ENCODE measurements at places on chromosomes 2 and 18. TPM values are rescaled to one million over a fixed set of nuclear protein-coding genes. Genes with fewer than 3 reads are reported as not detected.
A peak's percentile ranks its signal among the peaks of the same experiment; 100 is the strongest.

DNA sequence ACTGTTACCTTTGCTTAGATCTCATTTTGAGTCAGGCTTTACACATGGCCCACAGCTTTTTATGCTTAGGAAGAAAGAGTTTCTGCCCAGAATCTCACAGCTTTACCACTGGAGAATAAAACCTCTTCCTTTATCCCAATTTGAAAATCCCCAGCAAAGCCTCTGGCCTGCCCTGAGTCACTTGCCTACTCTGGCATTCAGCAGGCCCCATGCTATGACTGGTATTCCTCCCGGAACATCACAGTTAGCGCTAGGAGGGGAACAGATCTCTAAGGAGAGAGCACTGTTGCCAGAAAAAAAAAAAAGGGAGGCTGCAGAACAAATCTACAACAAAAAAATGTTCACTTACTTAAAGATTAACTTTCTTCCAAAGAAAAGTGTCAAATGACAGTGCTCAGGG, 152.9 kb upstream of the DNMT3A start:
- no peak overlapping the region for H3K27ac ChIP-seq
- no peaks in the 10 kb centered on the region for H3K36me3 ChIP-seq
- H3K4me1 ChIP-seq: peaks cover 10% of the 10 kb centered on the region
- DNase-seq: no peak
- H3K4me3 ChIP-seq: no peak overlapping the region
- H3K27me3 ChIP-seq: no peaks in the 10 kb centered on the region

LYG1 gene
- 1.3 TPM for total RNA-seq

- no peak overlapping the region for H3K4me3 ChIP-seq
- no peak overlapping the region for H3K27ac ChIP-seq
- DNase-seq: no peak
- H3K4me1 ChIP-seq: peaks cover 9% of the 10 kb centered on the region
- H3K27me3 ChIP-seq: no peaks in the 10 kb centered on the region
These were observed 56.7 kb downstream of the HS1BP3 start for GRCh38 chr2:20594048-20594750.

DNA sequence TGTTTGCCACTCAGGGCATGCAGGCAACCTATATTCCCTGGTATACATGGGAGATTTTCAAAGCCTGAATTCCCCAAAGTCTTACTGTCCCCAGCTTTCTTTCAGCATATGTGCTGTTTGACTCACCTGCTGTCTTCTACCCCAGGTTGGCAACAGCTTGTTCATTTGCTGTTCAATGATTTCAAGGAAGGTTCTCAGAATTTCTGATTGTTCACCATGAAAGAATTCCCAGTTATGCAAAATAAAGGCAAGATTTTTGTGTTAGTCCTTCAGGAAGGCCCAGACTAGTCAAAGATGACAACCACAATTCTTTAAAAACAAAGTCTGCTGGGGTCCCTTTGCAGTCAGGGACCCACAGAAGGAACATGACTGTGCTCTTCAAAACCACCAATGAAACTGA, 1057.8 kb upstream of the CDH2 start:
- H3K27me3 ChIP-seq: no peaks in the 10 kb centered on the region
- no peak overlapping the region for H3K27ac ChIP-seq
- no peaks in the 10 kb centered on the region for H3K36me3 ChIP-seq

SCTR gene
- total RNA-seq: not detected

DNA sequence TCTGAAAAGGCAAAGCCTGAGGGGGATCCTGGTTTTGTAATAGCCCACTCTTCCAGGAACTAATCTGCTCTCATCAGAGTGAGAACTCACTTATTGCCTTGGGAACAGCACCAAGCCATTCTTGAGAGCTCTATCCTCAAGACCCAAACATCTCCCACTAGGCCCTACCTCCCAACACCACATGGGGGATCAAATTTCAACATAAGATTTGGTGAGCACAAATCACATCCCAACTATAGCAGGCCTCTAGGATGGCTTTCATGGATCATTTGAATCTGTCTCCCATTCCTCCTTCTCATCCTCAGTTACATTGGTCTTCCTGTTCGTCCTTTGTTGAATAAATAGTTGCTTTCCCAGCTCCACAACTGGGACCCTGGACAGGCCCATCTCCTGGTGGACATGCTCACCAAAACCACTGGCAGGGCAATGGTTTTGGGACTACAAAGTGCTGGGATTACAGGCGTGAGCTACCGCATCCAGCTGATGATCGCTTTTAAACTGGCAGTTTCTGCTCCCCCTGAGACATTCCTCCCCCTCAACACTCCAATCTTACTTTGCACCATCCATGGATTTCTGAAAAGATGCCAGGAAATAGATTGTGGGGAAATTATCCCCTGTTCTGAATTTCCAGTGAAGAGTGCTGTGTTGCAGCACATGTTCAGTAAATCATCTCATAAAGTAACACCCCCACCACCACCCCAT, 42.6 kb downstream of the MCFD2 start:
- H3K36me3 ChIP-seq: no peaks in the 10 kb centered on the region
- H3K27ac ChIP-seq: no peak overlapping the region
- peaks cover 4% of the 10 kb centered on the region for H3K27me3 ChIP-seq
- DNase-seq: no peak
- H3K4me3 ChIP-seq: no peak overlapping the region

- no peak for DNase-seq
- H3K27me3 ChIP-seq: peaks cover 30% of the 10 kb centered on the region
- no peak overlapping the region for H3K27ac ChIP-seq
These were observed 18.4 kb downstream of the GREB1 start for GRCh38 chr2:11552260-11552638.

DNA sequence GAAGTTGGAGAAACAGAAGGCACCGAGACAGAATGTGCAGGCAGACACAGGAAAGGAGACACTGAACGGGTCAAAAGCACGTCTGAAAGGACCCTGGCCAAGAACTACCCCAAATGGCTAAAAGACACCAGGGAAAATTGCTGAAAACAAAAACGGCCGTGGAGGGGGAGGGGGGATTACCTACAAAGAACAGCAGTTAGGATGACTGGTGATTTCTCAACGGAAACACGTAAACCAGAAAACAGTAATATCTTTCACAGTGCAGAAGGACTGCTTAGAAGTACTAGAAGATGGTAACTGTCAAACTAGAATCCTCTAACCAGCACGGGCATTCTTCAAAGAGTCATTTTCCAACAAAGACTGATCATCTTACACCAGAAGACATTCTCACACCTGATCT, 142.6 kb downstream of the HDAC4 start:
- no peaks in the 10 kb centered on the region for H3K27me3 ChIP-seq
- peaks cover 59% of the 10 kb centered on the region for H3K36me3 ChIP-seq
- H3K4me3 ChIP-seq: no peak overlapping the region
- DNase-seq: no peak
- peaks cover 91% of the 10 kb centered on the region for H3K4me1 ChIP-seq
- H3K27ac ChIP-seq: peak overlapping the region; percentile 92
